T-cell (primary cell): ENCODE measurements at places on chromosomes 5 and 9.

- DNase-seq: no peak
Measured at GRCh38 chr5:89173528-89173927, 290.5 kb upstream of the MEF2C start.

- DNase-seq: no peak
Measured at GRCh38 chr5:114504560-114504959, 142.7 kb downstream of the KCNN2 start.

DNA sequence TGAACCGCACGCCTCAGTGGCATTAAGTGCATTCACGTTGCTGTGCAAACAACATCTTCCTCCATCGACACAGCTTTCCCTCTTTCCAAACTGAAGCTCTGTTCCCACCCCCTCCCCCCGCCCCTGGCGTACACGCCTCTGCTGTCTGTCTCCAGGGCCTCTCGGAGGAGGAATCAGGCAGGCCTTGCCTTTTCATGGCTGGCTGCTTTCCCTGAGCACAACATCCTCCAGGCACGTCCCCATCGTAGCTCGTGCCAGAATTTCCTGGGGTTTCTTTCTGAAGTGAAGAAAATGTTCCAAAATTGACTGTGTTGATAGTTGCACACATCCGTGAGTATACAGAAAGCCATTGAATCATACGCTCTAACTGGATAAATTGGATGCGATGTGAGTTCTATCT lies 22.3 kb upstream of the TMEM250 start:
- DNase-seq: no peak

- no peak for DNase-seq
Measured at GRCh38 chr9:85543196-85543595, 198.6 kb downstream of the AGTPBP1 start.

DNA sequence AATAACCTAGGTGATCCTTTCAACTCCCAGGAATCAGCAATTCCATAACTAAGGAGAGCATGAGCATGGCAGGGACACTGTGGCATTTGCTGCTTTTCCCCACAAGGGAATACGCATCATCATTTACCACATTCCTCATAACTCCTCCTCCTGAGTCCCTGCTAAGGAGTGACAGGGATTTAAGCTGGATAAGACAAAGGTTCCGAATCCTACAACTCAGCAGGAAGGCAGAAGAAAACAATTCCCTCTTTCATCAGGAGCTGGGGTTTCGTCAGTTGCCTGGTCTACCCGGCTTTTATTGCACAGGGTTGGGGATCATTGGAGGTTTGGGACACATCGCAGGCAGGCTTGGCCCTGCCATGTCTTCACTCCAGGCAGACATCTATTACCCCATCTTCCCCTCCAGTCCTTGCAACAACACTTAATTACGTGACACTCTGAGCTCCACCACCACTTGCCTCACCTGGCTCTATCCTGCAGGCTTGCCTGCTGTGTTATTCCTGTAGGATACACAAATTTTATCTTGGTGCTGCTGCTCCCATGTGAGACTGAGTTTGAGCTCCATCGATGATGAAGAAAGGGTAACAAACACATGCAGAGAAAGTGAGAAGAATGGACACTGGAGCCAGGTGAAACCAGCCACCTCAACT lies 563.0 kb upstream of the KLF4 start:
- no peak for DNase-seq

DNA sequence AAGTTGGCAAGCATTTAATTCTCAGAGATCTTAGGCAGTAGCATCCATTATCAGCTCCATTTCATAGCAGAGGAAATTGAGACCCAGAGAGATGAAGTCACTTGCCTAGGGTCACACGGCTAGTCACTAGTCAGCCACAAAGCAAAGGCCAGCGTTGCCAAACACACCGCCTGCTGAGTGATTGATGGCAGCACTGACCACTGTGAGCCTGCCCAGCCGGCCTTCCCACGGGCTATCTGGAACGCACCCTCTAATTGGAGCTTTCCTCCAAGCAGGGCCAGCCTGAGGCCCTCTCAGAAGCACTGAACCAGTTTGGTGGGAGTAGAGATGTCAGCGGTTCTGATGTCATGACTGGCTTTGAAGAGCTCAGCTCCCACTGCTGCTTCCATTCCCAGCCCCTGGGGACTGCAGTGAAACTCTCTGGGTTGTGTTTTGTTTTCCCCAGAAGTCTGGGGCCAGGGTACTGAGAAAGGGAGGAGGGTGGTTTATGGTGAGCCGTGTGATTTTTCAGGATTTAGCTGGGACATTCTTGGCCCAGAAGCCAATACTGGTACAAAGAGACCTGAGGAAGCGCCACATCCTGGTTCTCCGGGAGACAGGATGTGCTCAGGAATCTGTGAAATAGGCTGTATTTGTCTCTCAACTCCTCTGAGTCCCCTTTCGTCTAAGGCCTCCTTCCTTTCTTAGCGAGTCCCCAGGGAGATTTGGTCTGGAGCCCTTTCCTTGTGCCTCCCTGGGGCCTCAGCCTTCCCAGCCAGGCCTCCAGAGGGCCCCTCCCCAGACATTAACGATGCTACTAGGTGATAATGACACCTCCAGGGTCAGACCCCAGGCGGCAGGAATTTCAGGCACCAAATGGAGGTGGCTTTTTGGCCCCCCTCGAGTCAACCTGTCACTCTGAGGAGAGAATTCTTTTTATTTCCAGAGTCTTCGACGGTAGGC lies 44.5 kb downstream of the SPRY4 start:
- no peak for DNase-seq

DNA sequence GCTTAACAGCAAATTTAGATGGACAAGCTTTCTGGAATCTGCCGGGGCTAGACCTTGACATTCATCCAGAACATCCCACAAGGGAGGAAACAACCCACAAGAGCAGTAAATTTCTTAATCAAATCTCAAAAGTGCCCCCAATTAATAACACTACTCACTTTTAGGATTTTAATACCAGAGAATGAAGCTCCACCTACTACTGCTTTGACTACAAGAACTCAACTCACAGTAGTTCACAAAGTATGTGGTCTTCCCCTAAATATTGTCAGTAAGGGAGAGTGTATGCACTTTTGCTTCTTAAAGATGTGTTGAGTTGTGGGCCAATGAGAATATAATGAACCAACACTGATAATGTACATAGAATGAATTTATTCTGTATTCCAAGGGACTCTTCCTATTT lies 94.7 kb downstream of the EBF1 start:
- DNase-seq: no peak

DNA sequence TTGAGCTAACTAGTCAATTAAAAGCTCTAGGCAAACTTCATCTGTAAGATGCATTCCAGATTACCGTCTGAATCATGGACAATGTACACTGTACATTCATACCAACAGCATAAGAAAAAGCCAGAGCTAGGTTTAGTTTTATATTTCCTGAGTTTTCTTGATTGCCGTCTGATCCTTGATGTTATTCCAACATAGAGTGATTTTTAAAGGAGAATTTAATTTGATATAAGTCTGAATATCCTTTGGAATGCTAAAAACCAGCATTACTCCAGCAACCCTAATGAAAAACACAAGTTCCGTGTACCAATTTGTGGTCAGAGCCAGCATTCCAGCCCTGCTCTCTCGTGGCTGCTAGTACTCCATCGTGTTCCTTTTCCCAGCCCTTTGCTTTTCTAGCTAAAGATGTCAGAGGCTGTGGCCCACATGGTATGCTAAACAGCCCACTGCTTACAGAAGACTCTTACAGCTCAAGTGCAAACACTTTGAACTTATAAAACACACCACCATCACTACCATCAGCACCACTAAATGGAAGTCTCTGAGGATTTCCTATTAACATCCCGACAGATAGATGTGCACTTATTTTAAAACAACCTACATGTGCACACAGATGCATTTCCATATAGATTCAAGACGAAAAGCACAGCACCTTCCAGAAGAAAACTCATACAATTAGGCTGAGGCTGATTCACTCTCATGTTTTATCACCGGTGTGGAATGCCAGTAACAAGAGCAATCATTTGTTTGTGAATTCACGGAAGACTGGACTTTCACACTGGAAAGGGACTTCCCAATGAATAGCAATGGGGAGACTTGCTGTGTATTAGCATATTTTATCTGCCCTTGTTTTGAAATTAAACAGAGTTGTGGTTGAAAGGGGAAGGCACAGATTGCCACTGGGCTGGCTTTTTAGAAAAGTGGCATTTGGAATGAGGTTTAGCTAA lies 246.9 kb upstream of the GAS1 start:
- DNase-seq: no peak

DNA sequence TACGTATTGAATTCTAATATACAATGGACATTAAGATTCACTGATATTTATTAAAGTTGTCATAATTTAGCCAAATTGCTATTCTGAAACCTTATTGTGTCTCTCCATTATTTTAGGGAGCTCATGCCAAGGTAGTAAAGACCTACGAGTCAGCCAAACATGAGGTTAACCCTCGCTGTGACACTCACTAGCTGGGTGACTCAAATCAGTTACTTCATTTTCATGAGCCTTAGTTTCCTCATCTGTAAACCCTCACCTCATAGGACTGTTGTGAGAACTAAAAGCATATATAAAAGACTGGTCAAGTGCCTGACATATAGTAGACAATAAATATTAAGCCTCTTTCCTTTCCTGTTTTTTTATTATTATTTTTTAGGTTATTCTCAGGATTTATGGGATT lies 44.0 kb upstream of the PCA3 start:
- DNase-seq: no peak

DNA sequence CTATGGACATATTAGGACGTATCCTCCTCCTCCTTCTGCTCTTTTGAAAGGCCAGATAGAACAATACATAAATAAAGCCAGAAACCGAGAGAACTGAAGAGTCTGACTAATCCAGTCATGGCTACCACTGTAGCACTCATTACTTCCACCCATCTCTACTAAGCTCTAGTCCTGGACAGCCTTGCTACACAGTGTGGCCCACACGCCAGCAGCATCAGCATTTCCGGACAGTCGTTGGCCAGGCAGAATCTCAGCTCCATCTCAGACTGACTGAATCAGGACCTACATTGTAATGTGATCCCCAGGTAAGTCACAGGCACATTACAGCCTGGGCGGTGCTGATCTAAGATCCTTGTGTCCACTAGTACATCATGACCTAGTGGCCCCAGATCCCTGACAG lies 182.9 kb downstream of the DRD1 start:
- DNase-seq: no peak

- peak; percentile 38 for DNase-seq
Measured at GRCh38 chr9:83708515-83709158, 879 bp upstream of the UBQLN1 start.

DNA sequence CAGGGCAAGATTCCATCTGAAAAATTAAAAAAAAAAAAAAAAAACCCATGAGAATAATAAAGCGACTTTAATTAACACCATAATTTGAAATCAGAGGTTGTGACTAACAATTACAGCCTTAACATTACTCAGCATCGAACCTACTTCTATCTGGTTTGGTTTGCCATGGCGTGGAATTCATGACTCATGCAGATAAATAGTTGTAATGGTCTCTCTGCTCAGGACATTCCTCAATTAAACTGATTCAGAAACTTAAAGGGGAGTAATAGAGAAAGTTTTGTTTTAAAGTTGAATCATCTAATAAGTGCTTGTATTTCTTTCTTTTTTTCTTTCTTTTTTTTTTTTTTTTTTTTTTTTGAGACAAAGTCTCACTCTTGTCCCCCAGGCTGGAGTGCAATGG lies 135.5 kb downstream of the SPATA31D1 start:
- DNase-seq: no peak

DNA sequence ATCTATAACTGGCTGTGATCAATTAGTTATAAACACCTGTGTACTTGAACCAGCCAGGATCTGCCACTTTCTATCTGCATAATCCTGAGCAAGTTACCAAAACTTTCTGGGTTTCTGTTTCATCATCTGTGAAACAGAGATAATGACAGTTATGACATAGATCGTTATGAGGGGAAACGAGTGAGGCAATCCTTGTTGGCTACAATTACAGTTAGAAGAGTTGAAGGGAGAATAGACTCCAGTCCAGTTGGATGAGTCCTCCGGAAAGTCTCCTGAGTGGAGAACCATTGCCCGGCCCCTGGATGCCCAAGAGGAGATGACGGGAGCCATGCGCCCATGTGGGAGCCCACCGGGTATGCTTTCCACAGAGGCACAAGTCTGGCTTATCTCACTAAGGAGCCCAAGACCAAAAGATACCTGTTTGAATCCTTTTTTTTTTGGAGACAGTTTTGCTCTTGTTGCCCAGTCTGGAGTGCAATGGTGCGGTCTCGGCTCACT lies 4.5 kb downstream of the PDE6A start:
- DNase-seq: no peak

DNA sequence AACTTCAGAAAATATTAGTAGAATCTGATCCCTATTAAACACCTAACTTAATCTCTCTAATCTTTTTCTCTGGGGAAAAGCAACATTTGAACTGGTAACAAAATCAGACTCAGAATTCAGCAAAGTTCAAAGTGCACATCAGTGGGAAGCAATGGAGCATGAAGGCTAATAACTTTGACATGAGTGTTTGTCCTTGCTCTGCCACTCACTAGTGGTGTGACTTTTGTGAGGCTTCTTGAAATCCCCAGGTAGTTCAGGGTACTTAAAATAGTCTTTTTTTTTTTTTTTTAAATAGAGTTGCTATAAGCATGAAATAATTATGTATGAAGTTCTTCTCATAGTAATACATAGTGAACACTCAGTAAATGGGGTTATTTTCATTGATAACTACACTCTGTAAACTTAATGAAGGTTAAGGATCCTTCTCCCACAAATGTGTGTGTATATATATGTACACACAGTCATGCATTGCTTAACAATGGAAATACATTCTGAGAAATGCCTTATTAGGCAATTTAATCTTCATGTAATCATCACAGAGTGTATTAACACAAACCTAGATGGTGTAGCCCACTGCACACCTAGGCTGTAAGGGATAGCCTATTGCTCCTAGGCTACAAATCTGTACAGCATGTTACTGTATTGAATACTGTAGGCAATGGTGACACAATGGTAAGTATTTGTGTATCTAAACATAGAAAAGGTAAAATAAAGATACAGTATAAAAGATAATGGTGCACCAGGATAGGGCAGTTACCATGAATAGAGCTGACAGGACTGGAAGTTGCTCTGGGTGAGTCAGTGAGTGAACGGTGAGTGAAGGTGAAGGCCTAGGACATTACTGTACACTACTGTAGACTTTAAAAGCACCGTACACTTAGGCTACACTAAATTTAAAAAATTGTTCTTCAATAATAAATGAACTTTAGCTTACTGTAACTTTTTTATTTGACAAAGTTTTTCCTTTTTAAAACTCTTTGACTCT lies 73.3 kb upstream of the HMHB1 start:
- no peak for DNase-seq

DNA sequence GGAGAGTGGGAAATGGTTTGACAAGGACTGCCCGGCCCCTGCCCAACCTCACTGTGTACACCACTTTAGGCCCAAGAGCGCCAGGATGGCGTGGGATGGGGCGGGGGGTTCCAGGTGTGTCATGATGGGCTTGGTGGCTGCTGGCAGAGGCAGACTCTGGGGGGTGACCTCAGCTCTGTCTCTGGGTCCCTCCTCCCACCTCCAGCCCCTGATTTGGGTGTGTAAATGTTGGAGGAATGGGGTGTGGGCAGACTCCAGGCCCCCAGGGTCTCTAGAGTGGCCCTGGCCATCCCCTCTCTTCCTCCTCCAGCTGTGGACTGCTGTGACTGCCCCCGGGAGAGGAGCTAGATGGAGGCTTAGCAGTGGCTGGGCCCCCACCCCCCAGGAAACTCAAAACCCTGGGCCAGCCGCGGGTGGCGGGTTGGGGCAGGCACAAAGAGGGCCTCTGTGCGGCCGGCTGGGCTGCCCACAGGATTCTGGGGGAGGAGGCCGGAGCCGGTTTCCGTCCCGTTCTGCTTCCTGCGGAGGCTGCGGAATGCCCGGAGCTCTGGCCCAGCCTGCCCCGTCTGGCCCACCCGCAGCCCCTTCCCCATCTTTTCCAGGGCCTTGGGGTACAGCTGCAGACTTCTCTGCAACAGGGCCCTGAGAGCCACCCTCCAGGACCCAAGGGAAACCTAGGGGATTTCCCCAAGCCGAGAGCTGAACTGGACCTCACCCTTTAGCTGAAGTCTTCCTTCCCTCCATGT lies 23.1 kb downstream of the CXXC5 start:
- DNase-seq: no peak
